HFF-Myc (cell line): ENCODE measurements at places on chromosomes 7 and 10.

DNA sequence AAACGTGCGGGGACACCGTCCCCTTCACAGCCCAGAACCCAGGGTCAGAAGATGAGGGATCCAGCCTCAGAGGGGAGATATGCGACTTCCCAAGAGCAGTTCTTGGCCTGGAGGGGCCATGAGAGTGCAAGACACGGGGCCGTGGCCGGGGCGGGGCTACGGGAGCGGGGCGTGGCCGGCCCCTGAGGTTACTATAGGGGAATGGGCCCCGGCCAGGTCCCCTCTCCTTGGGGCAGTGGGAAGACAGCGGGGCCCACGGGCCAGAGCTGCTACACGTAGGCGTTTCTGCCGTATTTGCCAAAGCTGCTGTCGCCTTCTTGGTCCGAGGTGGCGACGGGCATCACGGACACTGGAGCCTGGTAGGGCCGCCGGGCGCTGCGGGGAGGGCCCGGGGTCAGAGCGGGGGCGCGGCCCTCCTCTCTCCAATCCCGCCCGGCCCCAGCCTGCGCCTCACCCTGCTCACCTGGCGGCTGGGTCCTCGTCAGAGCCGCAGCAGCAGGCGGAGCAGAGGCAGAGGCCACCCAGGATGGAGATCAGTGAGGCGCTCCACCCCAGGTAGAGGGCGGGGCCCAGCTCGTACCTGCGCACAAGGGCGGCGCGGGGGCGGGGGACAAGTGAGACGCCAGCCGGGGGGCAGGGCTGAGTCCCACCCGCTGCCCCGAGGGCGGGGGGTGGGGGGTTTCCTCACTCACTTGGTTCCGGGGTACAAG lies 5.3 kb downstream of the CLDN15 start:
- no peak for DNase-seq

- DNase-seq, result no peak
Observed at GRCh38 chr7:81155654-81156373, 237.0 kb upstream of the SEMA3C start.

GRCh38 chr7:158324397-158325360 lies 262.9 kb downstream of the PTPRN2 start:
- no peak for DNase-seq

- DNase-seq, result no peak
Observed at GRCh38 chr10:71909399-71910083, 54.7 kb upstream of the CHST3 start.

GRCh38 chr7:44445986-44446671 lies 44.3 kb downstream of the NUDCD3 start:
- no peak for DNase-seq
